ENCODE measurements at places on chromosomes 3 and 15.

- no peak for DNase-seq
Observed at GRCh38 chr3:140315955-140316354, 361.9 kb upstream of the TRIM42 start.

- DNase-seq, result no peak
Observed at GRCh38 chr3:128487813-128488635, 5.0 kb downstream of the GATA2 start.

GRCh38 chr3:144221761-144222160 lies 250.1 kb downstream of the DIPK2A start:
- no peak for DNase-seq

DNA sequence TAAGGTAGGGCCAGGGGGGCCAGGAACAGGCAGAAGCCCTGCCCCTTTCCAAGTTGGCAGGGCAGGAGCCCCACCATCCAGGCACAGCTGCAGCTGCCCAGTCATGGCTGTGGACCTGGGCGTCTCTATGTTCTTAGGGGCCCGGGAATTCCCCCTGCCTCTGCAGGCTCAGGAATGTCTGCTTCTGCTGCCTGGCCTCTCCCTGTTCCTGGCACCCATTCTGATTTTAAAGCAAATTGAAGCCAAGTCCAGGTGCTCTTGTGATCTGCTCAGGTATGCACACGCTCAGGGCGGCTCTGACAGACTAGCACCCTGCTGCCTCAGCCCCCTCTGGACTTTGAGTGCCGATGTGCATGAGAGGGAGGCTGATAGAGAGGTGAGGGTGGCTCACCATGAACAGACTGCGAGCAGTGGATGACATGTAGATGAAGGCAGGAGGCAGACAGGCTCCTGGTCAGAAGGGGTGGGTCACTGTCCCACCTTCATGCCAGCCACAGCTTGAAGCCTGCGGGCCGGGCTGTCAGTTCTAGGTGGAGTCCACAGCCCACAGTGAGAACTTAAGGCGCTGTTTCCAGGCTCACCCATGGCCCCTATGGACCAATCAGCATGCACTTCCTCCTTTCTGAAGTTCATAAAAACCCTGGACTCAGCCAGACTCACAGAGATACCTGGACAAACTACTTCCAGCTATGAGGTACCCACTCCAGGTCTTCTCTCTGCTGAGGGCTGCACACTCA lies 747.8 kb upstream of the GBE1 start:
- no peak for DNase-seq

- no peak for DNase-seq
Observed at GRCh38 chr3:161409858-161410257, 38.5 kb upstream of the SPTSSB start.

DNA sequence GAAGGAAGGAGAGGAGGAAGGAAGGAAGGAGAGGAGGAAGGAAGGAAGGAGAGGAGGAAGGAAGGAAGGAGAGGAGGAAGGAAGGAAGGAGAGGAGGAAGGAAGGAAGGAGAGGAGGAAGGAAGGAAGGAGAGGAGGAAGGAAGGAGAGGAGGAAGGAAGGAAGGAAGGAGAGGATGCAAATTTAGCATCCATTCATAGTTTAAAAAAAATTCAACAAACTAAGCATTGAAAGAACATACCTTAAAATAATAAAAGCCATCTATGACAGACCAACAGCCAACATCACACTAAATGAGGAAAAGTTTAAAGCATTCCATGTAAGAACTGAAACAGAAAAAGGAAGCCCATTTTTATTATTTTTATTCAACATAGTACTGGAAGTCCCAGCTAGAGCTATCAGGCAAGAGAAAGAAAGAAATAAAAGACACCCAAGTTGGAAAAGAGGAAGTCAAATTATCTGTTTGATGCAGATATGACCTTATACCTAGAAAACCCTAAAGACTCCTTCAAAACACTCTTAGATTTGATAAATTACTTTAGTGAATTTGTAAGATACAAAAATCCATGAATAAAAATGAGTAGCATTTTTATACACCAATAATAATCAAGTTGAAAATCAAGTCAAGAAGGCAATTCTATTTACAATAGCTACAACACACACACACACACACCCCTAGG lies 52.2 kb upstream of the FXR1 start:
- DNase-seq, result no peak

DNA sequence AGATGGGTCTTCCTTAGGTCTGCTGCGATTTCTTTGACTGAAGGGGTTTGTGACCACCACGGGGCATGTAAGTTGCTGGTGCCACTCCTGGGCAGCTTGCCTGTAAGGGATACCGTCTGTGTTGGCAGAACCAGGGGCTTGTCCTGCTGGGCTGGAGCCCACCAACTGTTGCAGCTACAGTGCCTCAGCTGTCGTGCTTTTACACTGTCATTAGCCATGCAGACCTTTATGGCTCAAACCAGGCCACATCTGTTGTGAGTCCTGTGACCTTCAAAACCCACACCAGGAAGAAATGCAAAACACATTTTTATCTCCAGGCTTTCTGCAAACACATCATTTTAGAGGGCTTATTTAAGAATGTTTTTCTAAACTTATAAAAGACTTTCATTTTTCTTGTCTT lies 168.7 kb downstream of the PTPRG start:
- DNase-seq, result no peak

DNA sequence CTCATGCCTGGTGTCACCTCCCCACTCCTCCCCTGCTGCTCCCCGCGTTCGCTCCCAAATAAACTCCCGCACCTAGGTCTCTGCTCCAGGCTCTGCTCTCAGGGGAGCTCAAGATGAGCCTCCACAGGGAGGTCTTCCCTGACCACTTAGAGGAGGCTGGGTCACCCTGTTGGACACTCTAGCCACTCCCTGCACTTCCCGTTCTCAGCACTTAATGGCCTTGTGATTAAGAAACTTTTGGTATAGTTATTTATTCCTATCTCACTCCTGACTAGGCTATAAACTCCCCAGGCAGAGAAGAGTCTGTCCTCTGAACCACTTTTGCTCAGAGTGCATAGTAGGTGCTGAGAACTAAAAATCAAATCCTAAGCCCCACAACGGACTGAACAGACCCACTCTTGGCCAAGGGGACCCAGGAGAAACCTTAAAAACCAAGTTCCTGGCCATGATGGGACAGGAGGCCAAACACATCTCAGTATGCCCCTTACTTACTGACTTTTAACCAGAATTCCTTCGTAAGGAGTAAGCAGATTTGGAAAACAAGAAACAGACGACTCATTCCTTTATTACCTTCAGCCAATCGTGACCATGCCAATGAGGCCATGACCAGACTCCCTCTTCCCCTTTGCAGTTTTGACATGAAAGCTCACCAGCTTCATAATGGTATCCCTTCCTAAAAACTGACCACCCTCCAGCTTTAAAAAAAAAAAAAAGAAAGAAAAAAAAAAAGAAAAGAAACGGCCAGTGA lies 69.0 kb upstream of the HRH1 start:
- no peak for DNase-seq

- DNase-seq, result no peak
Observed at GRCh38 chr3:49940667-49941249, 808 bp downstream of the RBM6 start.

DNA sequence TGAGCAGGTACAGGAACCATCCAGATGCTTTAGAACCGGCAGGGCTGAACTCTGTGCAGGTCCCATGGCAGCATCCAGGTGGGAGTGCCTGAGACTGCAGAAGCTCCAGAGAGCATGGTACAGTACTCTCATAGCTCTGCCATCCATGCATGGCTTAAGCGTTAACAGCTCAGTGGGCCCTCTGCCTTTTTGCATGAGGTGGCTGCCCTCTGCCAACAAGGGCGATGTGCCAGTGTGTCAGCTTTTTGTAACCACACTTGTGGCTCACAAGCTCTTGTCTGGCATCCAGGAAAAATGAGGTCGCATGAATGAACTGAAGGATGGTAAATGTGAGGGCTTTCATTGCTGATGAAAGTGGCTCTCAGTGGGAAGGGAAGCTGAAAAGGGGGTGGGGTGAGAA lies 950.1 kb downstream of the DIPK2A start:
- DNase-seq, result no peak

GRCh38 chr15:41278319-41278718 lies 47.3 kb downstream of the CHP1 start:
- DNase-seq, result no peak

GRCh38 chr3:148962513-148962912 lies 28.8 kb upstream of the GYG1 start:
- no peak for DNase-seq

DNA sequence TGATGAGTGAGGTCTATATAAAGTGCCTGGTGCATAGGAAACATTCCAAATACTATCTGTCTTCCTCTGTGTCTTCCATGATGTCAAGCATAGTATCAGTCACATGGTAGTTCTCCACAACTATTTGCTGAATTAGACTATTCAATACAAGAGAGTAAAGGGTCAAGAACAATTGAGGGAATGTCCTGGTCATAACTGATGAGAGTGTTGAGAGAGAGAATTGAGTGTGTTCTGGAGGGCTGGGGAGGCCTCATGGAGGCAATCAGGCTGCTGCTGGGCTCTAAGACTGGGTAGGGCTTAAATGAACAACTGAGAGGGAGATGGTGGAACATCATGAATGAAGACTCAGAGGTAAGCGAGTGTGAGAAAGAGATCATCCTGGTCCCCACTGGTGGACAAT lies 433.7 kb upstream of the ONECUT1 start:
- DNase-seq, result no peak

- DNase-seq, result no peak
Observed at GRCh38 chr15:24734396-24734795, 58.8 kb downstream of the NPAP1 start.

- DNase-seq, result no peak
Observed at GRCh38 chr3:184741259-184741556, 29.3 kb upstream of the MAGEF1 start.

- no peak for DNase-seq
Observed at GRCh38 chr3:14465425-14465824, 63.0 kb downstream of the SLC6A6 start.

GRCh38 chr15:70084461-70084860 lies 13.3 kb downstream of the TLE3 start:
- no peak for DNase-seq

- no peak for DNase-seq
Observed at GRCh38 chr15:76932135-76932966, 802 bp downstream of the RCN2 start.

GRCh38 chr3:66858656-66859381 lies 139.3 kb upstream of the KBTBD8 start:
- DNase-seq, result no peak

DNA sequence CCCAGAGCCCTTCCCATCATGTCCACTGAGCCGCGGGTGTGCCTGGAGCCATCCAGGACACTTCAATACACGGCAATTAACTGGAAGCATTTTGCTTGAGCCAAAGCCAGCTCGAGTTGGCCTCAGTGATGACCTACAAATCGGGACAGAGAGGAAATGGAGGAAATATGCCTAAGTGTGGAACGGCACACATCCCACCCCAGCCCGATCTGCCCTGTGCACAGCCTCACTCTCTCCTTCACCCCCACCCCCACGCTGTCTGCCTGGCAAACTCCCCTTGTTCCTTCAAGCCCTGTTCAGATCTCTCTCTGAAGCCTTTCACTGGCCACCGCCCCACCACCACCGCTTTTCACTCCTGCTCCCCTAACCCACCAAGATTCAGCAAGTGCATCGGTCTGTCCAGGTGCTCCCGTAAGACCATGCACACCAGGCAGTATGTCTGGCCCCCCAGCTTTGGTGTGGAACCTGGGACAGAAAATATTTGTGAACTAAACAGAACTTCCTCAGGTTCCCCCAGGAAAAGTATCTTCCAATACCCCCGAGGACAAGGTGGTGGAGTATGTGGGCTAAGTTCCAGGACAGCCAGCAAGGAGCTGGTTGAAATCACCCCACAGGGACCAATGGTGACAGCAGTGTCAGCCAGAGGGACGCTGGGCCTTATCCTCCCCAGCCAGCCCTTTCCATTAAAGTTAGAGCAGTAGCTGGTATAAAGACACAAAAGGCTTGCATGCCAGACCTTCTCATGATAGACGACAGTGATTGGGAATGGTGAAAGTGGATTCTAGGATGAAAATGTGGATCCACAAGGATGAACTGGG lies 83.7 kb downstream of the VGLL4 start:
- no peak for DNase-seq

GRCh38 chr3:71512000-71512399 lies 71.5 kb downstream of the FOXP1 start:
- DNase-seq, result peak; percentile 71

- DNase-seq, result no peak
Observed at GRCh38 chr3:11159421-11159904, 5.2 kb downstream of the HRH1 start.

DNA sequence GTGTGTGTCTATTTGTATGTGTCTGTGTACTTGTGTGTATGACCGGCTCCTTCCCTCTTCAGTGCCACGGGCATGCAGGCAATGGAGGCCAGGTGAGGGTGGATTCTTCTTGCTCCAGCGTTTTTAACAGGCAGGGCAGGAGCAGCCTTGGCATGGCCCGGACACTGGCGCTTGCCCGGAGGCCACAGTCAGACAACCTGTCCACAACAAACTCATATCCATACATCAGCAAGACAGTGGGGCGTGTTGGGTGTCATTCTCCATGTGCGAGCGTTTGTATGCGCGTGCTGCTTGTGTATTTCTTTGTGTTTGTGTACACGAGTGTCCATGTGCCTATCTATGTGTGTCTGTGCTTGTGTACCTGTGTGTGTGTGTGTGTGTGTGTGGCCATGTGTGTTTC lies 29.8 kb downstream of the PTH1R start:
- DNase-seq, result no peak

- no peak for DNase-seq
Observed at GRCh38 chr3:14245248-14245639, 66.6 kb downstream of the LSM3 start.

DNA sequence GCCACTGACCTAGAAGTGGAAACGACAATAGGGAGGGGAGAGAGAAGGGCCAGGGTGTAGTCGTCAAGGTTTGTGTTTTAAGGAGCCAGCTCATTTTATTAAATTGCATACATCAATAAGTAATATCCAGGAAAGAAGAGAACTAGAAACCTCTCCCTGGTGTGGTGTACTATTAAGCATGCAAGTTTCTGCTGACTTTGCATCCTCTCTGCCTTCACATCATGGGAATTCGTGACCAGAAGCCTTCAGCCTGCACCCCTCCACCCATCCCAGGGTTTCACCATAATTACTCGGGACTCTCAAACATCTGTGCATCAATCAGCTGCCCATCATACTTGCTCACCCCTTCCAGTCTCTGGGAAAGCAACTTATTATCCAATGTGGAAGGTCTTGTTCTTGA lies 70.9 kb upstream of the UBE3A start:
- DNase-seq, result no peak

DNA sequence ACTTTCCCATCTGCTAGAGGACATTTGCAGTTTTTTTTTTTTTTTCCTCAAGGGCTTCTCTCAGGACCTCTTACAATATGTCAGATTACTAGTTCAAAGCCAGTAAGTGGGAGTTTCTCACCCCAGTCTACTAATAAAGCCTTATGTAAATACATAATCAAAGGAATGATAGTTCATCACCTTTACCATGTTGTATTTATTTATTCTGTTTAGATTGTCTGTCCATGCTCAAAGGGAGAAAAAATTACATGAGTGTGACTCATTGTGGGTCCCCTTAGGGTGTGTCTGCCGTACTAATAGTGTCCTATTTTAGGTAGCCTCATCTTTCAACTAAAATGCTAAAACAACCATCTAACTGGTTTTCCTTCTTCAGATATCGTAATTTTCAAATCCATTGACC lies 917.6 kb downstream of the EPHA3 start:
- DNase-seq, result no peak

All from CD4-positive, alpha-beta T cell treated with Interleukin-2 at 100 ng/mL for 4 hours (primary cell).